SW480 (cell line): ENCODE measurements at places on chromosomes 2 and 18.

- DNase-seq: peak; percentile 96
Measured at GRCh38 chr2:96832754-96833507, 10.9 kb downstream of the ANKRD23 start.

DNA sequence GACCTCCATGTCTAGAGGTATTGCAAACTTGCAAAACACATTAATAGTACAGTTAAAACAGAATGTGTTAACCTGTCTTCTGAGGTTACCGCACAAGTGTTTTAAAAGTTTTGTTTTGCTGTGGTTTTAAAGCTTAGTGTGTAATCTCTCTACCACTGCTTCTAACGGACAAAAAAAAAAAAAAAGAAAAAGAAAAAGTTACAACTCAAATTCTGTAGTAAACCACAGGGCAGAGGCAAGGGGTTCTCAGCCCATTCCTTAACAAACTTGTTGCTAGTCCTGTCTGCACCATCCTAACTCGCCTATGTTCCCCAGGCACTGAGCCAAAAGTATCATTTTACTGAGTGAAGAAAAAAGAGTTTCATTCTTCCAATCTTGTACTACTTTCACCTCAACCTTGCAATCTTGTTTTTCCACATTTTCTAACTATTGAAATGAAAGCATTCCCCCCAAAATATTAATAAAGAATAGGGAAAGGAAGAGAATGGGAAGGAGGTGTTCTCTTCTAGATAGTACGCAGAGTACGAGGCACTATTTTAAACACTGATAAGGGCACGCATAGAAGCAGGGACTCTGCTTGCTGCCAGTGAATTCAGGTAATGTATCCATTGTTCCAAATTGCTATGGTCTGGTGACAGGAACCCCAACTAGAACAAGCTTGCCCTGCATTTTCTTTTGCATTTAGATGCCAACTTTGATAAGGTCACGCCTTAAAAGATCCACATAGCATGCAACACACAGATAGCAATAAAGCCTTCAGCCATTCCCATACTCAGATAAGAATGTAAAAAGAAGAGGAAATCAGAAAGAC, 47.1 kb downstream of the IKZF2 start:
- no peak for DNase-seq

- DNase-seq: no peak
Measured at GRCh38 chr18:22552254-22552653, 134.5 kb upstream of the CTAGE1 start.

GRCh38 chr2:132757676-132758075, 87.7 kb upstream of the LYPD1 start:
- no peak for DNase-seq

- no peak for DNase-seq
Measured at GRCh38 chr18:37065254-37065653, 236.3 kb downstream of the KIAA1328 start.

GRCh38 chr18:51666763-51667191, 469.3 kb upstream of the MEX3C start:
- DNase-seq: no peak
